ENCODE measurements at places on chromosomes 7 and 10. TPM values are rescaled to one million over a fixed set of nuclear protein-coding genes. Genes with fewer than 3 reads are reported as not detected.

GRCh38 chr7:86094166-86094669, 549.5 kb upstream of the GRM3 start:
- H3K4me1 ChIP-seq: no peaks in the 10 kb centered on the region
- H3K27me3 ChIP-seq: no peaks in the 10 kb centered on the region
- no peak for DNase-seq
- H3K4me3 ChIP-seq: no peak overlapping the region
- no peak overlapping the region for H3K27ac ChIP-seq
- no peaks in the 10 kb centered on the region for H3K36me3 ChIP-seq

DNA sequence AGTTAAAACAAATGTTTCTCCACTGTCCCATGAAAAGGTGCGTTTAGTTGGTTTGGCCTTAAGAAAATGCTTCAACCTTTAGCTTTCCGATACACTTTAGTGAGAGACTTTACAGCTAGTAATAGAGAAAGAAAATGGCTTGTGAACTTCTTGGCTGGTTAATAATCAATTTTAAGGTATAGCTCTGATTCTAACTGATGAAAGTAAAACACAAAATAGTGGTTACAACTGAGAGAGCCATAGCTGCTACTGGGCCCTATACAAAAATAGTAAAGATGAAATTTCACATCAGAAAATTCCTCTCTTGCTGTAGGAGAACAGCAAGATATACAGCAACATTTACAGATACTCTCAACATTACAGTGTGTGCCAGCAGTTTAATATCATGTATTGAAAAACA, 371.4 kb downstream of the PHTF2 start:
- H3K27me3 ChIP-seq: no peaks in the 10 kb centered on the region
- H3K4me3 ChIP-seq: no peak overlapping the region
- no peak for DNase-seq
- H3K36me3 ChIP-seq: no peaks in the 10 kb centered on the region
- H3K27ac ChIP-seq: no peak overlapping the region

- peaks cover 4% of the 10 kb centered on the region for H3K4me1 ChIP-seq
- H3K27me3 ChIP-seq: no peaks in the 10 kb centered on the region
- H3K4me3 ChIP-seq: no peak overlapping the region
- H3K27ac ChIP-seq: no peak overlapping the region
Measured at GRCh38 chr10:112491144-112491543, 44.1 kb downstream of the VTI1A start.

GRCh38 chr7:98348726-98349474, 52.0 kb downstream of the BAIAP2L1 start:
- H3K36me3 ChIP-seq: no peaks in the 10 kb centered on the region
- H3K4me3 ChIP-seq: no peak overlapping the region
- no peak for DNase-seq
- H3K27me3 ChIP-seq: no peaks in the 10 kb centered on the region

- H3K27me3 ChIP-seq: no peaks in the 10 kb centered on the region
- no peak overlapping the region for H3K27ac ChIP-seq
- no peaks in the 10 kb centered on the region for H3K36me3 ChIP-seq
- H3K4me3 ChIP-seq: no peak overlapping the region
- H3K4me1 ChIP-seq: no peaks in the 10 kb centered on the region
Measured at GRCh38 chr7:15643000-15643705, 43.3 kb downstream of the MEOX2 start.

DNA sequence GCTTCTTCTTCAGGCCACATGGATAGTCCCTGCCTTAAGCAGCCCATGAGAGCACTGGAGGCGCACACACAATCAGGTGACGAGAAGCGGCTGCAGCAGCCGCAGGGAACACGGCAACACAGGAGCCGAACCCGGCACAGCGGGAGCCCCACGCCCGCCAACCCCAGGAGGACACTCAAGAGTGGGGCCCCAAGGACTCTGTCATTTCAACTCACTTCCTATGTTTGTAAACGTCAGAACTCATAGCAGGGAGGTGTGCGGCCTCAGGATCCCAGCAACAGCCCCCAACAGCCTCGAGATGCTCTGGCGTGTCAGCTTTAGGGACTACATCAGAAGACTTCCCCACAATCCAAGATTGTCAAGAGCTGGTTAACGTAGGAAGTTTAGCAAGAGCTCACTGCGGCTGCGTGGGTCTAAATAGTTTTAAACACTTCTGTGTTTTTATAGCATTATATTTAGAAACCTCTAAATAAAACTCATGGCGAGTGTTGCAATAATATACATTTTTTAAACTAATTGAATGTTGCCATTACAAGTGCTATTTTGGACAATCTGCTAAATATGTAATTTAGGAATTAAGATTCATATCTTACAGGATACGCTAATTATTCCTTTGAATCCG, 123.4 kb downstream of the MAD1L1 start:
- peaks cover 26% of the 10 kb centered on the region for H3K4me1 ChIP-seq
- H3K36me3 ChIP-seq: no peaks in the 10 kb centered on the region
- H3K4me3 ChIP-seq: no peak overlapping the region
- no peak for DNase-seq
- H3K27ac ChIP-seq: peak overlapping the region; percentile 69
- H3K27me3 ChIP-seq: no peaks in the 10 kb centered on the region

GRCh38 chr10:126049759-126050700, 153.7 kb downstream of the FANK1 start:
- no peak overlapping the region for H3K4me3 ChIP-seq
- H3K4me1 ChIP-seq: no peaks in the 10 kb centered on the region
- H3K27ac ChIP-seq: no peak overlapping the region
- no peaks in the 10 kb centered on the region for H3K36me3 ChIP-seq

DNA sequence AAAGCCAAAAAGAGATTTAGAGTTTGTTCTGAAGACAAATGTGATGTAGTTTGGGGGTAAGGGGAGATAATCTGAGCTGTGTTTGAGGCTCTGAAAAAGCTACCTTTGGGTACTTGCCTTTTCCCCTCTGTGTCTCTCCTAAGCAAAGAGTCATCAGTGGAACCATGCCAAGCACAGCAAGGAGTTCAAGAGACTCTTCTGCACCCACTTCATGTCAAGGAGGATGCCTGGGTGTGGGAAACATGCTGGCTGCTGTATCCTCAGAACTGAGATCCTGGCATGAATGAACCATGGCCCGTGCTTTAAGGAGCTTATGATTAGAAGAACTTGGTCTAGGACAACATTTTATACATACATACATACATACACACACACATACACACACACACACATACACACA, 142.9 kb downstream of the NOC3L start:
- H3K4me1 ChIP-seq: no peaks in the 10 kb centered on the region
- H3K27me3 ChIP-seq: no peaks in the 10 kb centered on the region
- no peak for DNase-seq
- no peak overlapping the region for H3K4me3 ChIP-seq
- no peaks in the 10 kb centered on the region for H3K36me3 ChIP-seq
- H3K27ac ChIP-seq: no peak overlapping the region

DNA sequence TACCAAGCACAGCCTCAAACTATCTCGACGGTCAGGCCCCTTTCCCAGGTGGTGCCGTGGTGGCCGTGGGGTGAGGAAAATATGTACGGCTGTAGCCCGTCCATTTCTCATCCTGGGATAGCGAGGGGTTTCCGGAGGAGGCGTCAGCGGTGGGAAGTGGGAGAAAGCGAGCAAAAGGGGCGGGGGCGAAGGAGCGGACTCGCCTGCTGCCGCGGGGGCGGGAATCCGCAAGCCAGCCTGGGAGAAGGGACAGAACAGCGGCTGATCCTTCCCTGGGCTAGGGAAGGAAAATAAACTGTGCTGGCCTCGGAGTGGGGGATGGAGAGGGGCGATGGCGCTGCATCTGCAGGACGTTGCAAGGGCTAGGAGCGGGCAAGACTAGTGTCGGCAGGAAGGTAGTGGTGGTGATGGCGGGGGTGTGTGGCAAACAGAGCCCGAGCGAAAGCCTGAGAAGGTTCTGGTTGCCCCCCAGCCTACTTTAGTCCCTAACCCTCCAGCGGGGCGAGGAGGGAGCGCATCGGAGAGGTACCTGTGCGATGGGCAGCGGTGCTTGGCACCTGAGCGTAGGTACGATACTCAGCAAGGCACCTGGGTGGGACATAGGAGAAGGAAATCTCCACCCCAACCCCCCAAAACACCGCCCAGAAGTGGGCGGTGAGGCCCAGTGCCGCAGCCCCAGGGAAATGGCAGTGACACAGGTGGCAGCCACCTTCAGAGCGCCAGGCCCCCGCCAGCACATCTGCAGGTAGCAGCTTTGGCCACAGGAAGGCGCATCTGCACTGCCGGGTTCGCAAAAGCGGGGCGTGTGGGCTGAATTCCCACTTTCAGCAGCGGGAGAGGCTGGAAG, 49.9 kb upstream of the STEAP1B start:
- peak overlapping the region; percentile 14 for H3K4me3 ChIP-seq
- H3K27ac ChIP-seq: no peak overlapping the region
- H3K36me3 ChIP-seq: no peaks in the 10 kb centered on the region
- H3K27me3 ChIP-seq: peaks cover 46% of the 10 kb centered on the region
- no peak for DNase-seq
- no peaks in the 10 kb centered on the region for H3K4me1 ChIP-seq

DNA sequence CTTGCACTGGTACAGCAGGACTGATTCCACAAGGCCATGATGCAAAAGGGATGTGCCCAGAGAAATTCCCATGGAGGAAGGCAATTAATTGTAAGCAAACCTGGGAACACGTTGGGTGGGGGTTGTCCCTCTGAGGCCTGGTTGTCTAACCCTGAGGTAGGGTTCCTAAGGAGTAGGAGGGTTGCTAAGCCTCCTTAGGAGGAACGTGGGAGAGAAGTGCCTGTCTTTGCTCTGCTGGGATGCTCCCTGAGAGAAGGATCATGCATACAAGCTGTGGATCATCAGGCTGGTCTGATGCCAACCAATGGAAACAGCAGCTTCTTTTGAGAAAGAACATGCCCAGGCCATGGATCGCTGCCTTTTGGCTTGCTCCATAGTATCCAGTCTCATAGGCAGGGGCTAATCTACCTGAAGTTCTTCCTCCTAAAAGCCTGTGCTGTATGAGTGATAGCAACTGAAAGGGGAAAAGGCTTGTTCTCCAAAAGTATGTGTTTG, 203.7 kb upstream of the NPVF start:
- no peak overlapping the region for H3K27ac ChIP-seq
- no peak for DNase-seq
- no peaks in the 10 kb centered on the region for H3K4me1 ChIP-seq
- no peaks in the 10 kb centered on the region for H3K36me3 ChIP-seq
- H3K27me3 ChIP-seq: no peaks in the 10 kb centered on the region

GRCh38 chr7:129332254-129333035, 101.8 kb upstream of the STRIP2 start:
- peaks cover 3% of the 10 kb centered on the region for H3K4me1 ChIP-seq
- H3K27me3 ChIP-seq: no peaks in the 10 kb centered on the region
- no peaks in the 10 kb centered on the region for H3K36me3 ChIP-seq
- H3K4me3 ChIP-seq: no peak overlapping the region
- H3K27ac ChIP-seq: no peak overlapping the region

GRCh38 chr7:135843214-135843613, 94.6 kb upstream of the FAM180A start:
- H3K27ac ChIP-seq: no peak overlapping the region
- H3K4me1 ChIP-seq: no peaks in the 10 kb centered on the region
- no peaks in the 10 kb centered on the region for H3K36me3 ChIP-seq
- no peak for DNase-seq
- no peaks in the 10 kb centered on the region for H3K27me3 ChIP-seq

DNA sequence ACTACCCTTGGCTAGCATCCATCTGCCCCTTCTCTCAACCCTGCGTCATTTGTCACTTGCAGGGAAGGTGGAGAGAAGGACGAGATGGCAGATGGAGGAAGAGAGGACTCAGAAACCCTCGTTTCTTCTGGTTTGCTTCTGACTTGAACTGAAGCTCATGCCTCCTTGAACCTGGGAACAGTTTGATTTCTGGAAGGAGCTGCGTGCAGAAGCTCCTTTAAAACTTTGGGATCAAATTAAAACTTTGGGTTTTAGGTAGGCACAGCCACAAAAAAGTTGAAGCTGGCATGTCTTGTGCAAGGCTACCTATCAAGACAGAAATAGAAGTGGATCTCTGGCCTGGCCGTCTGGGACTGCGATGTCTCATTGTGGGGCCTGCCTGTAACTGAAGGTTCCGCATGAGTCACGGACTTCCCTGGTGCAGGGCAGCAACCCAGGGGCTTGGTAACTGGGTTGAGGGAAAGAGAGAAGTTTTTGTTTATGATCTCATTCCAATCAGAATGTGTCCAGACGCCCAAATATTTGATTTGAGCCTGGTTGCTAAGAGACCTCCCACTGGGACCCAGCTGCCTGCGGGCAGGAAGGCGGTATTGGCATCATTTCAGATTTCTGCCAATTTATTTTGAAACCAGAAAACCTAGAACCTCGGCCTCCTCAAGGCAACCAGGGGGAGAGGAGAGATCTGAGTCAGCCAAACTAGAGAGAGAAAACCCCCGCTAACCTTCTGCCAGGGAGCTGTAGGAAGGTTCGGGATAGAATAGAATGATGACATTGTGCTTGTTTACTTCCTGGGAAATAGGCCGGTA, 15.8 kb upstream of the CAMK1D start:
- peaks cover 10% of the 10 kb centered on the region for H3K4me1 ChIP-seq
- no peak overlapping the region for H3K4me3 ChIP-seq
- H3K27ac ChIP-seq: peak overlapping the region; percentile 34
- peak; percentile 39 for DNase-seq
- H3K27me3 ChIP-seq: no peaks in the 10 kb centered on the region

- H3K36me3 ChIP-seq: no peaks in the 10 kb centered on the region
- no peaks in the 10 kb centered on the region for H3K4me1 ChIP-seq
- no peaks in the 10 kb centered on the region for H3K27me3 ChIP-seq
- no peak for DNase-seq
Measured at GRCh38 chr10:8803992-8804391, 749.5 kb downstream of the GATA3 start.

DNA sequence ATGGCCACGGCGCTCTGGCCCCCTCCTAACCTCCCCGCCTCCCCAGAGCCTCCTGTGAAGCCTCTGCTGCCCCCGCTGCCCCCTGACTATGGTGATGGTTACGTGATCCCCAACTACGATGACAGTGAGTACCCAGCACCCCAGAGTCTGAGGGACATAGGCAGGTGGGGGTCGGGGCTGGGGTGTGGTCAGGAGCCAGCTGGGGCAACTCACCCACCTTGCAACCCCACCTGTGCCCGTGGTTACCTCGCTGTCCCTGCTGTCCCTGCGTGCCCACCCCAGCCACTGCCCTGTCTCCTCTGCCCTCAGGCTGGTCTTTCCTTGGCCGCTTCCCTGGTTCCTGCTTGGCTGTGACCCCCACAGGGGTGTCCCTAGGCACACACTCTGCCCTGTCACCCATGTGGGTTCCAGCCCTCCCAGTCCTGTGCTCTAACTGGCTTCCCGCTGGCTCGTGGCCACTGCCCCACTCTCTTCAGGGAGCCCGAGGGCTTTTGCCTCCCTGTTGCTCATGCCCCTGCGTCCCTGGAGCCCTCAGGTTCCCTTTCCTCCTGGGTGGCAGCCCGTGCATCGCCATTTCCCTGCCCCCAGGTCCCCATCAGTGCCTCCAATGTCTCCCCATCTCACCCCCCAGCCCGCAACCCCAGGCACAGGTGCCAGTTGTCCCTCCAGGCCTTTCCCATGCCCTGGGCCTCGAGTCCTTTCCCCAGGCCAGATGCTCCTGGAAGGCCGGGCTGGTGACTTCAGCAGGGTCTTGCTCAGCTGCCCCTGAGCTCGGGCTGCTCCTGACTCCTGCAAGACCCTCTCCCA, 4.0 kb downstream of the AEBP1 start:
- no peak for DNase-seq
- no peak overlapping the region for H3K27ac ChIP-seq
- no peak overlapping the region for H3K4me3 ChIP-seq
- H3K36me3 ChIP-seq: no peaks in the 10 kb centered on the region
- H3K27me3 ChIP-seq: no peaks in the 10 kb centered on the region
- H3K4me1 ChIP-seq: no peaks in the 10 kb centered on the region

The FAM204A gene
- 69.1 TPM for total RNA-seq

The TBXAS1 gene
- total RNA-seq: 4.4 TPM

The EFCAB10 gene
- total RNA-seq: not detected

The SEMA3D gene
- total RNA-seq: 11.5 TPM

The FAM221A gene
- 8.4 TPM for total RNA-seq

The HERC4 gene
- 119 TPM for total RNA-seq

The SFTPA1 gene
- total RNA-seq: 3.8 TPM

The HTR7 gene
- 0.33 TPM for total RNA-seq

The ANKRD30A gene
- total RNA-seq: not detected

The NPS gene
- not detected for total RNA-seq

The ACSM6 gene
- total RNA-seq: not detected

The CFAP43 gene
- total RNA-seq: 0.21 TPM

The NFE2L3 gene
- 78.5 TPM for total RNA-seq
